ENCODE measurements at places on chromosomes 2 and 18. TPM values are rescaled to one million over a fixed set of nuclear protein-coding genes. Genes with fewer than 3 reads are reported as not detected.

DNA sequence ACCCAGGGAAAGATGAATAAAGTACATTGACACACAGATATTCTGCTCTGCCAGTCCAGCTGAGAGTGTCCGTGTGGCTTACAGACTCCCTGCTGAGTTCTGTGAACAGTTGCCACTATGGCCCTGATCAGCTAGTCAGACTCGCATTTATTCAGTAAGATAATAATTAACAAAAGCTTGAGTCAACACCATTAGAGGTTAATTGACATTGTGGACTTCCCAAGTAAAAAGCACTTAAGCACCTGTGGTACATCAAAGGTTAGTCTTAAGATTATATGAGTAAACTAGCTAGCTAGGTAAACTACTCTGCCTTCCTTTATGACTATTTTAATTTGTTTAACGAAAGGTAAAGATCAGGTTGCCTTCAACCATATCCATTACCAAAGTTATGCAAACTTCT, 33.7 kb downstream of the ANKRD30B start:
- DNase-seq = no peak

SP5 gene
- total RNA-seq = 3.2 TPM

DNA sequence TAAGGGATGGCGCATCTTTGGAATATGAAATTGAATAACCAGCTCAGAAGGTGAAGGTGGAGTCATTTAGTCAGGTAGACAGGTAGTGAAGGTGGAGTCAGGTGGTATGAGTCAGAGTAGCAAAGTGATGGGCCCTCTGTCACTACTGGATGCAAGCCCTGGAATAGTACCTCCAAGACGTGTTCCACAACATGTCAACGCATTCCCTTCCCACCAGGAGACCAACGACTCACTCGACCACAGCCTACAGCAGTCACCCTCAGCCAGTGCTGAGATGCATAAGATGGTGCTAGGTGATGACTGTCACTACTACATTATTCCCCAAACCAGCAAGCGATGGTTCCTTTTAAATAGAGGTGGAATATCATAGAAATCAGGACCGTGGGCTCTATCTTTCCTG, 6.8 kb downstream of the CPLX4 start:
- DNase-seq = no peak

CFAP221 gene
- total RNA-seq = 0.69 TPM

- DNase-seq = no peak
Observed at GRCh38 chr2:85165088-85165690, 32.0 kb downstream of the TCF7L1 start.

- DNase-seq = no peak
Observed at GRCh38 chr2:156589381-156590079, 153.4 kb downstream of the GPD2 start.

- DNase-seq = no peak
Observed at GRCh38 chr2:106073678-106074406, 120.3 kb downstream of the UXS1 start.

DNA sequence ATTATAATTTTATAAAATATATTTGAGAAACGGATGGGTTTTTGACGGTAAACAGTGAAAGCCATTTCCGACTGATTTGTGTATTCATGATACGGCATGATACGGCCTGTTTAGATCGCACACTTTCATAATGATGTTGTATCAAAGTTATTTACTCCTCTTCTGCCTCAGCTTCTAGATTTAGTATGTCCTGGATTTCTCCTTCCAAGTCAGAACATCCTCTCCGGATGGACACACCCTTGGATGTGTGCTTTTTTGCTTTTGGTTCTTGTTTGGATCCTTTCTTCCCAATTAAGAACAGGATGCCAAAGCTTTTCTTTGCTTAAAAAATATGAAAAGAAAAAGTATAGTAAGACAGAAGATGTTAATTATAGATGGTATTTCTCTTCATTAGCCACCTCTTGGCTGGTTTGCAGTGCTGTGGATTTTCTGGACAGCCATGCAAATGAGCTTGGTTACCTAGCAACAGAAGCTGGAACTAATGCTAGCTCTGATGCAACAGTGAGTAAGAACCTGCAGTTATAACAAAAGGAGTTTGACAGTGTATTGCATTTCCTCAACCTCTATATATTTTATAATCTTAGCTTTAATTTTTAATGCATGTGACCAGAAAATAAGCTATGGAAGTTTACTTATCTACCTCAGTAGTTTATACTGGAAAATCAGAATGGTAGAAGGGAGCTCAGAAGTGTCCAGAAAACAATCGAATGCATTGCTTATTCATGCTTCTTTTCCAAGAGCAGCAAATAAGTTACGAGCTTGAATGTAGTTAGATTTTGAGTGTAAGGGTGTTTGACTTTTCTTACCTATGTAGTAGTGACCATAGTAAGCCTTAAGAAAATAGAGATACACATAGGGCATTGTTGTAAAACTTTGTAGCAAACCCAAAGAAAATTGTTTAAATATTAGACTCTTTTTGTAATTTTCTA, 27.9 kb downstream of the RMND5A start:
- no peak for DNase-seq

- no peak for DNase-seq
Observed at GRCh38 chr18:13180614-13181375, 37.8 kb upstream of the LDLRAD4 start.

GRCh38 chr2:144241801-144242200, 278.1 kb downstream of the ZEB2 start:
- DNase-seq = no peak

SCN7A gene
- 5.0 TPM for total RNA-seq

DNA sequence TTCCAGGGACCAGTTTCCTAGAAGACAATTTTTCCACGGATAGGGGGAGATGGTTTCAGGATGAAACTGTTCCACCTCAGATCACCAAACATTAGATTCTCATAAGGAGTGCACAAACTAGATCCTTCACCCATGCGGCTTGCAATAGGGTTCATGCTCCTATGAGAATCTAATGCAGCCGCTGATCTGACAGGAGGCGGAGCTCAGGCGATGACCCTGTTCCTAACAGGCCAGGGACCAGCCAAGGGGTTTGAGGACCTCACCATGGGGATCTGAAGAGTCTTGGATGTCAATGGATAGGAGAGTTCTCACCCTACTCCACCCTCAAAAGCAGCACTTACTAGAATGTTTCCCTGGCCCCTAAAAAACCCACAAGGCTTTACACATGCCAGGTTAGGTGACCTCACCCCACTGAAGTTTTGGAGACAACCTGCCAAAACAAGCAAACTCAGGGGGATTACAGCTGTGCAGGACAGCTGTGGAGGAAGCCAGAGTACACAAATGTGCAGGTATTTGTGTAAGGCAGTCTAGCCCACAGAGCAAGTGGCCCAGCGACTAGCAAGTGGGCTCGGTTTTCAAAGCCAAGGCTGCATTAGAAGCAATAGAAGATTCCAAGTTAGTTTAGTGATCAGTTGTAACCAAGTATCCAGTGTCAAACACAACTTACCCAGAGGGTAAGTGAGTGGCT, 3.9 kb downstream of the EVA1A start:
- no peak for DNase-seq

GRCh38 chr2:36511858-36512603, 85.9 kb downstream of the FEZ2 start:
- DNase-seq = no peak

GKN1 gene
- not detected for total RNA-seq

GRCh38 chr18:58235001-58235436, 191.0 kb downstream of the NEDD4L start:
- DNase-seq = no peak

CD8B2 gene
- total RNA-seq = 0.10 TPM

TUBA3E gene
- total RNA-seq = not detected
